Sciatic nerve (tissue), 2 donors: ENCODE measurements at places on chromosomes 1 and 21. TPM values are rescaled to one million over a fixed set of nuclear protein-coding genes. Genes with fewer than 3 reads are reported as not detected.
A peak's percentile ranks its signal among the peaks of the same experiment; 100 is the strongest.

RHBDL2 gene
- 0.22 TPM for total RNA-seq

DNA sequence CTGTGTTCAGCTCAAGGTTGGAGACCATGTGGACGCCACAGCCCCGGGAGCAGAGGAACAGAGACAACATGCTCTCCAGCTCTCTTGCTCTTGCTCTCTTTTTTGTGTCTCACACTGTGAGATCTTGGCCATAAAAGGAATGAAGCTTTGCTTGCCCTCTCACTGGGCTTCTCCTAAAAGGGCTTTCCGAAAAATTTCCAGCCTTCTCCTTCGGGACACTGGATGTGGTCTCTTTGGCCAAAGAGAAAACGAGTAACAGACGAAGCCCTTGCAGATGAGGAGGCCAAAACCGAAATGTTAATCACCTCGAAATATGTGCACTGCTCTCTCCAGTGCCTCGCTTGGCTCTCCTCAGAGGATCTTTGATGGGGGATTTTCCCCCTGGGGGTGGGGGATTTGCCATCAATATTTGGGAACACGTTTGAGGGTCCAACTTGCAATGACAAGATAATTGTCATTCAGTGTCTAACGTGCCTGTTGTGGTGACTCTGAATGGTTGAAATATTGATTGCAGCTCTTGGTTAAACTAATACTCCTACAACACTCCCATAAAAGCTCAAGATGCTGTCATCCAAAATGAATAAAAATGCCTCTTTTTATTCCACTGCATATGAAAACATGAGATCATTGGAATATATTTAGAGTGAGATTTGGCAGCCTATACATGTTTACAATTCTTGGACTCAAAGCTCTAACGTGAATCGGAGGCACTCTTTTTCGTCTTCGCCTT is 68.6 kb upstream of the ANGPTL1 start:
- no peak for DNase-seq

- no peak for DNase-seq
These were observed 42.3 kb upstream of the CCDC190 start for GRCh38 chr1:162903246-162903645.

- DNase-seq = no peak
These were observed 46.6 kb downstream of the TTC3 start for GRCh38 chr21:37119421-37120218.

DNA sequence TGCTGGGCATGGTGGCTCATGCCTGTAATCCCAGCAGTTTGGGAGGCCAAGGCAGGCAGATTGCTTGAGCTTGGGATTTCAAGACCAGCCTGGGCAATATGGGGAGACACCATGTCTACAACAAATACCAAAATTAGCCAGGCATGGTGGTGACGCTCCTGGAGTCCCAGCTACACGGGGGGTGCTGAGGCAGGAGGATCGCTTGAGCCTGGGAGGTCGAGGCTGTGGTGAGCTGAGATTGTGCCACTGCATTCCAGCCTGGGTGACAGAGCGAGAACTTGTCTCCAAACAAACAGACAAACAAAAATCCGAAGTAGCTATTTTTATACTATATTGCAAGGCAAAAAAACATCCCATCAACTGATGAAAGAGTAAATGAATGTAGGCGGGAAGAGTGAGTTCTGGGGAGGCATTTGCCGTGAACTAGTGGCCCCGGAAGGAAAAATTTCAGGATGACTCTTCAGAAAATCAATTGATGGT is 40.6 kb downstream of the NCMAP start:
- no peak for DNase-seq

CYP4Z1 gene
- total RNA-seq = 3.5 TPM

GRCh38 chr1:76668046-76668445 is 199.2 kb upstream of the ST6GALNAC5 start:
- no peak for DNase-seq

GRCh38 chr1:41319807-41320711 is 41.2 kb upstream of the FOXO6 start:
- no peak for DNase-seq

GRCh38 chr1:47179988-47180563 is 9.8 kb downstream of the PDZK1IP1 start:
- DNase-seq = no peak

GRCh38 chr1:15352128-15352957 is 57.3 kb upstream of the EFHD2 start:
- no peak for DNase-seq

GUCA2A gene
- total RNA-seq = not detected

- no peak for DNase-seq
These were observed 324.9 kb downstream of the SIPA1L2 start for GRCh38 chr1:232305050-232305449.

ETV3L gene
- total RNA-seq = not detected

GRCh38 chr1:2046174-2046917 is 3.9 kb upstream of the PRKCZ start:
- no peak for DNase-seq

- no peak for DNase-seq
These were observed 299.7 kb upstream of the PRMT6 start for GRCh38 chr1:106756752-106757151.

DNA sequence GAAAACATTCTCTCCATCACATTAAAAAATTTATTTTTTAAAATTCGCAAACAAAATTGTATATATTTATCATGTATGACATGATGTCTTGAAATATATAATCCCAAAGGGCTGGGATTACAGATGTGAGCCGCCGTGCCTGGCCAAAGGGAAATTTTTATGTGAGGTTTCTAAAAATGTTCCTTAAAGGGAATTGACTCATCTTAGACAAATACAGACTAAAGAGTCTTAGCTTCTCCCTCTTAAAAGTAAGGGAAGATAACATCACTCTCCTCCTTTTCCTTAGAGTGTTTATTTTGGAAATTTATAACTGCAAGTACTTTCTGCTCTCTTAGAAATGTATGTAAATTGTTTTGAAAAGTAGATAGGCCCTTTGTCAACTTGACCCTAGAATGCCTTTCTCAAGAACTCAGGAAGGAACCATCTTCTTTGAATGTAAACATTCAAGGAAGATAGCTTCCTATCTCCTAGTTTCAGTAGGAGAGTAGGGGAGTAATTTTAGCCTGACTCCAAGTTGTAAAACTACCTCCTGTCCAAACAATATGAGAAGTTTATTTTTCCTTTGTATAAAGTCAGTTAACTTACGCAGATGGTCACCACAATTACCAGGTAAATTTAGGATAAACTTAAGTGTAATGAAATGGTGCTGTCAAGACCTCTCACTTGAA is 59.5 kb downstream of the C21orf91 start:
- DNase-seq = no peak

DNA sequence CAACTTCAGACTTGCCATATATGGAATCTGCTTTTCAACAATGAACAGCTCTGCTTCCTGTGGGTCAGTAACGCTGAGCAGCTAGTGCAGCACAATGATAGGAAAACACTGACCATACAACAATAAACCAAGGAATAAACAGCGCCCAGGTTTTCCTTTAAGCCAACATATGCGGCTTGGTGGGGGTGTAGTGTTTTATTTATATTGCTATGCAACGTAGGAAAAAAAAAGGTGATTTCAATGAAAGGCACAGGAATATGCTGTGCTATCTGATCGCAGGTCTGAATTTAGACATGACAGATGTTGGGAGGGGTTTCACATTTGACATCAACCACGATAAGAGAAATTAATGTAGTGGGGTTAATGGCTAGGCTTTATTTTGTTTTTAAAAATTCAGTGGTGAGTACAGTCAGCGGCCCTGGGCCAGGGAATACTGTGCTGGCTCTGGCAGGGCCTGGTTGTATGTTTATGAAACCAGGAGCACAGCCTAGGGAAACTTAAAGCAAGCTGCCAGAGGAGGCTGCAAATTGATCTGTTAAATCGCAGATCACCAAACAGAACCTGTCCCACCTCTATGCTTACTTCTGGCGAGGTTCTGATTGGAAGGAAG is 4.3 kb downstream of the TSPAN2 start:
- no peak for DNase-seq

DNA sequence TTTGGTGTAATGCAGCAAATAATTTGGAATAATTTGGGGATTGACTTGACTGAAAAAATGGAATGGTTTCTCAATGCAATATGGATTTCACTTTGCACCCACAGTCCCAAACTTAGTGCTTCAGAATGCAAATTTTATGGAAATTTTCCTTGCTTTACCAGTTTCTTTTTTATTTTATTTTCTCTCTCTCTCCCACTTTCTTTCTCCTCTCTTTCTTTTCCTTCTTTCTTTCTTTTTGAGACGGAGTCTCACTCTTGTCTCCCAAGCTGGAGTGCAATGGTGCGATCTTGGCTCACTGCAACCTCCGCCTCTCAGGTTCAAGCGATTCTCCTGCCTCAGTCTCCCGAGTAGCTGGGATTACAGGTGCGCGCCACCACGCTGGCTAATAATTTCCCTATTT is 110.3 kb downstream of the KCNN3 start:
- no peak for DNase-seq

DNA sequence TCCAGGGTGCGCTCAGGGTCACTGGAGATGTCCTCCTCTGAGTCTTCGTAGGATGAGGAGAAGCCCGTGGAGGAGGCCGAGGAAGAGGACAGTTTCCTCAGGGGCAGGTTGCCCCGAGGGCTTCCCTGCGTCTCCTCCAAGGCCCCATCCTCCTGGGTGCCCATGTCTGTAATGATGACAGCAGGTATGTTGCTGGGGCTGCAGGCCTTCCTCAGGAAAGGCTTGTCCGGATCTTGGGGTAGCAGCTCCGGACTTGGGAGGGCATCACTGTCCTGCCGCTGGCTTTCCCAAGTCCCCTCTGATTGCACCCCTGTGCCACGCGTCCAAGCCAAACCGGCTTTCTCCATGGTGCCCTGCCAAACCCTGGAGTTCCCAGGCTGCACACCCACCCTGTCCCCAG is 3.5 kb downstream of the ITPKB start:
- DNase-seq = no peak

KRTAP6-3 gene
- not detected for total RNA-seq

GRCh38 chr1:242569867-242570266 is 45.4 kb upstream of the PLD5 start:
- DNase-seq = no peak

- DNase-seq = no peak
These were observed 2.5 kb upstream of the PLEKHM2 start for GRCh38 chr1:15681349-15682292.

DNA sequence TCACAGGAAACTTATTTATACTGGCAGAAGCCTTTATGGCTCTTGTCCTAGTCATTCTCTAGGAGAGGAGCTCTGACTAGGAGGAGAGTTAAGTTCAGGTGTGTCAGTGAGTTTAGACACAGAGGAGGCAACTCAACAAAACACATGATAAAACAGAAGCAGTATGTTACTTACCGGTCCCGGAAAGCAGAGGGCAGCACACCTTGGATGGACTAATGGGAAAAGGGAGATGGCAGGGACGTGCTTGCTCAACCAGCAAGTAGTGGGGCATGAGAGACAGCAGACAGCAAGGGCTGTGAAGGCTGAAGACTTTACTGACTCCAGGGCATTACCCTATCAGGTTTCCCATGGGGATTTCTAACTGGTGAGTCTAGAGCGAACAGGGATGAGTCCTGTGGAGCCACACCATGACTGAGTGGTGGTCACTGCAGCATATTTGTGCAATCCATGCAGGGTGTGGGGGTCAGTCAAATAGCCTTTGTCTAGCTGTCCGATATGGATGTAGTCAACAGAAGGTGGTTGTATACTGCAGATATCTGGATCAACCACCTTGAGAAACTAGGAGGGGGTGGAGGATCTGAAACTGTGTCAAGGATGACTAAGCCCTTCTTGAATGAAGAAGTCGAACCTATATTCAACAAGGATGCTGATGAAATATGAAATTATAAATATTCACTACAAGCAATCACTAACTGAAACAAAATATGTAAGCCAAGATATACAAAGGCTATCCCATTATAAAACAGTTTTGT is 596.3 kb upstream of the CHRM3 start:
- DNase-seq = no peak

GRCh38 chr1:23868557-23869016 is 497 bp upstream of the FUCA1 start:
- DNase-seq = peak; percentile 58

GRCh38 chr1:8398086-8398485 is 80.2 kb downstream of the SLC45A1 start:
- DNase-seq = no peak

DNA sequence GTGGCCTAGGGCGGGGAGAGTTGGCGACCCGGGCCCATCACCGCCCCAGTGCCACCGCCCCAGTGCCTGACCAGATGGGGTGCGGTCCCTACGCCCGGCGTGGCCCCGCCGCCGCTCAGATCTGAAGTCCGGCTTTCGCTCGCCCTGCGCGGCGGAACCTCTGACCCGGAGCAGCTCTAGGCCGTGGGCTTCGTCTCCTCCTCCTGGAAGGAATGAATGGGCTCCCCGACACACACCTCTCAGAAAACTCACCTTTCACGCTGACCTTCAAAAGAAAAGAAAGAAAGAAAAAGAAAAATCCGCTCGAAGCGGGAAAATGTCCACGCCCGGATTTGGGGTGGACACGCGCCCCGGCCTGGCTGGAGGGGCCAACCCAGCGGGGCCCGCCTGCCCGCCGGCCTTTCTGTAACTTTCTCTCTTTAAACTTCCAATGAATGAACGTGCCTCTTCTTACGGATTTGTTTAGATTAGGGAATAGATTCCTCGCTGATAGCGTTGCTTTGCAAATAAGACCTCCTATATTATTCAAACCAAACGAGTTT is 5.4 kb upstream of the SIM2 start:
- no peak for DNase-seq

DNA sequence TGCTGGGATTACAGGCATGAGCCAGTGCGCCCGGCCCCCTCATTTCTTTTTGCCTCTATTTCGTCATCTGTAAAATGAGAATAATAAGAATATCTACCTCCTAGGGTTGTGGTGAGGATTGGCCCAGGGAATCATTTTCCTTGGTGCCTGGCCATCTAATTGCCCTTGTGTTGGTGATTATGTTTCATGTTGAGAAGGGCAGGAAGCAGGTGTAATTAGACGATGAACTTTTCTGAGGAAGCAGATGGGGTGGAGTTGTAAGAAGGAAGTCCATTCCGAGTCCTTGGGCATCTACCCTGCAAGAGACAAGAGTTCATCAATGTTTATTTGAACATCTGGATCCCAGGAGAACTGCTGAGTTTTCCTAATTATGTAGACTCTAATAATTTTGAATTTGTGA is 38.7 kb upstream of the NEK2 start:
- no peak for DNase-seq

GRCh38 chr21:35208104-35208503 is 159.0 kb upstream of the RUNX1 start:
- DNase-seq = peak; percentile 66

GRCh38 chr1:77349275-77349674 is 67.5 kb downstream of the AK5 start:
- DNase-seq = no peak

DNA sequence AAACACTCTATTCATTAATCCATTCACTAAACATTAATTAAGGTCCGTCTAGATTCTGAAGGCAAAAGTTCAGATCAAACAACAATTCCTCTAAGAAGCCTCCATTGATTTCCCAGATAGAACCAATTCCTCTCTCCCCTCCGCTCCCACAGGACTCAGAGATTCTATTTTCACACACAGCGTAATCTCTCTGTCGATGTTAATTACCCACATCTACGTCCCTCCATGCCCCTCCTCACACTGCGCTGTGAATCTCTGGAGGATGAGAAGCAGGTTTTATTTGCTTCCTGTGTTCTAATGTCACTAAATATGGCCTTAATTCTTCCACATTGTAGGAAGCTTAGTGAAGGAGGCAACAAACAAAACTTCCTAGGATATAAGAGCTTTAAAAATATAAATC is 306.7 kb downstream of the DSCAM start:
- DNase-seq = no peak

SLC35F3 gene
- total RNA-seq = not detected
